Thoracic aorta (tissue), 2 donors: ENCODE measurements at places on chromosomes 2 and 18.

DNA sequence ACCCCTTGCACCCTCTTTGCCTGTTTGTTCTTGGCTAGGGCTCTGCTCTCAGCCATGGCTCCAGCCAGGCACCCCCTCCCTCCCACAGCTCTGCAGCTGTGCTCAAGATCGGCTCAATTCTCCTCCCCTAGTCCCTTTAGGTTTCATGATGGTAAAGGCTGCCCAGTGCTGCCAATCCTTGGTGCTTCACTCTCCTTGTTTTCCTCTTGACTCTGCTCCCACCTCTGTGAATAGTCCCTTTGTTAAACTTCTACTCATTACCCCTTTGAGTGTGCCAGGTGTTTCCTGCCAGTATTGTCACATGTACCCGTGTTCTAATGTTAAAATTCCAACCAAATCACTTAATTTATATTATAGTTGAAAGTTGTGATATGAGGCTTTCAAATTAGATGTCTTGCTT lies 101.0 kb upstream of the CERS6 start:
- DNase-seq: no peak

- DNase-seq: no peak
Measured at GRCh38 chr18:7764405-7764804, 197.3 kb downstream of the PTPRM start.

- DNase-seq: no peak
Measured at GRCh38 chr18:9174302-9174701, 37.7 kb downstream of the ANKRD12 start.

- no peak for DNase-seq
Measured at GRCh38 chr2:102886216-102886893, 124.5 kb downstream of the TMEM182 start.

DNA sequence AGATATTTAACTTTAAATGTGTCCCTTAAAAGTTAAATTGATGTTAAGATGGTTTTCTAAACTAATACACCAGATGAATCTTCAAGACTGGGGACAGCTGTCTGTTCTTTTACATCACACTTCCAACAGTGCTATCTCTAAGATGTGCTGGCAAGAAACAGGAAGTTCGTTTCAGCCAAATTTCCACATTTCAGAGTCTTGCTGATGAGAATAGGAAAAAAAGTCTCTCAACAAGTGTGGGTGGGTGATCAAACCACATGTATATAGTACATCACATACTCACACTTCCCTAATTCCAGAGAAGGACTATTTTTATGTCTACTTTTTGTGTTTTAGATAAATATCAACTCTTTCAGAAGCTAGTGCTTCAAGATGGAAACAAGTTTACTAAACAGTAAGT lies 1712.8 kb upstream of the TMEFF2 start:
- no peak for DNase-seq

- no peak for DNase-seq
Measured at GRCh38 chr2:66840321-66841002, 405.5 kb downstream of the MEIS1 start.

GRCh38 chr2:1778566-1778965 lies 34.3 kb upstream of the PXDN start:
- DNase-seq: no peak

- DNase-seq: no peak
Measured at GRCh38 chr2:240437861-240438809, 2.7 kb downstream of the GPC1 start.

DNA sequence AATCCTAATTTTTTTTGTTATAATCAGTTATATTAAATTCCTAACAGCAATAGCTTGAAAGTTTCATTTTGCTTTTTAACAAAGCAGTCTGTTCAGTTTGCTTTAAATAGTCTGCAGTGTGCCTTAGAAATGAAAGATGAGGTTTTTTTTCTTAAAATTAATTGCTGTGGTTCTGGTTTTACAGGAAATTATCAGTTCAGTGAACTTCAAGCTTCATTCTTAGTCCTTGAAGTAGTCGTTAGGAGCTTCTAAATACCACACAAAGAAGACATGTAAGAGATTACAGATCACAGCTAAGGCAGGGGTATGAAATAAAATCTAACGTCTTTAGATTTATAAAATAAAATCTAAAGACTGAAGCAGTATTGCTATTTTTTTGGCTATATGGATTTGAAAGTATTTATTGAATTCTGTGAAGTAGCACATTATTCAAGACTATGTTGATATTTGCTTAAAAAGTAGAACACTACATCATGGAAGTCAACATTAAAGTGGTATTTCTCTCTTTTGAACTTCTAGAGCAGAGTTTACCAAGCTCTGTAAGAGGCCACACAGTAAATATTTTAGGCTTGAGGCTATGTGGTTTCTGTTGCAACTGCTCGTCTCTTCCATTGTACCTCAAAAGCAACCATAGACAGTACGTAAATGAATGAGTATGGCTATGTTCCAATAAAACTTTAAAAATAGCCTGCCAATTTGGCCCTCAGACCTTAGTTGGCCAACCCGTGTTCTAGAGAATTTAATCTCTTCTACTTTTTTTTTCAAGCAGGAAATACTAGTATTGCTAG lies 81.5 kb upstream of the STON1 start:
- no peak for DNase-seq

DNA sequence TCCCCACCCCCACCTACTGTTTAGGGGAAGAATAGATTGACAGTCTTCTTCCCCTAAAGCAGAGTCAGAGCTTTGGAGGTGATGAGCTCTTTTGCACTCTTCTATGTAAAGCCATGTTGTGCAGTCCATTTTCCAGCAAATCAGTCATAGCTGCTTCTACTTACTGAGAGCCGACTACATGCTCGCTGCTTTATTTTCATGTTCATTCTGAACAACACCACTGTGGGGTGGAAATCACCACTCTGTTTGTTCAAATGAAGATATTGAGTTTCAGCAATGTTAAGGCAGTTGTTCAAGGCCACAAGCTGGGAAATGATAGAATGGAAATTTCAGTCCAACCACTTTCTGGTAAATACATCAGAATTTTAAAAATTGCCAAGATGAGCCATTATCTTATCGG lies 88.3 kb downstream of the INSIG2 start:
- no peak for DNase-seq
